ENCODE measurements at places on chromosomes 7 and 10.
A peak's percentile ranks its signal among the peaks of the same experiment; 100 is the strongest.

DNA sequence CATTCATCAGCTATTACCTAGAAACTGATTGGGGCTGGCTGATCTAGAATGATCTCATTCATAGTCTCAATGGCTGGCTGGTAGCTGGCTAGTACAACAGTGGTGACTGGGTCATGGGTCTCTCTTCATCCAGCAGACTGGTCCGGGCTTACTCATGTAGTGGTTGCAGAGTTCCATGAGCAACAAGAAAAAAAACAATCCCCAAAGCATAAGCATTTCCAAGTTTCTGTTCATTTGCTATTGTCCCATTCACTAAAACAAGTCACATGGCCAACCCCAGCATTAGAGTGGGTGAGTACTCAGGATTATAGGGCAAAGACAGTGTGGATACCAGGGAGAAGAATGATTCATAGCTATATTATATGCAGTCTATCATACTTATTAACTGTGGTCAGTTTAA, 85.2 kb upstream of the SEMA3C start:
- no peak for DNase-seq

DNA sequence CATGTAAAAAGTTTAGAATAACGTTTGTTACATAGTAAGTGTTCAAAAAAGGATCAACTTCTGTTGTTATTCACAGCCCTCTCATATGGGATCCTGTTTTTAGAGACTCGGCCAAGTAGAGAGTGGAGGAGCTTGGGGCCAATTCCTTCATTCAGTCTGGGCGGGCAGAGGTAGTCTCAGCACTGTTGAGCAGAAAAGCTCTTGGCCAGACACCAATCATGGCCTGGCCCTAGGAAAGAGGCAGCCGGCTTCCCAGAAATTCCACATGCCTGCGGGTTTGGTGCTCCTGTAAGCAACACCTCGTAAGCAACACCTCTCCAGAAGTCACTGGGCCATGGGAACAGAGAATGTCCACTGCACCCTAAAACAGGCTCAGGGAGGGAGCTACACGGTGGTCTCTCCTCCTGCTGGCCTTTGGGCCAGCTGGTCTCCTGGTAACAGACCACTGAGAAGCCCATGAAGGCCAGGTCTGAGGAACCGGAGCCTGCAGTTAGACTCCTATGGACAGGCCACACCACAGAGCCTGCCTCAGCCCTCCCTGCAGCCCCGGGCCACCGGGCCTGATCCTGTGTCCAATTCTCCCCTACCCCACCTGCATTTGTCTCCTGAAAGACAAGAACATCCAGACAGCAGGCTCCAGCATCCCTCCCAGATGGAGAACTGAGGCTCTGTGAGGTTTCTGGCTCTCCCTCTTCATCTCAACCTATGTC, 149.1 kb downstream of the GRID1 start:
- no peak for DNase-seq

DNA sequence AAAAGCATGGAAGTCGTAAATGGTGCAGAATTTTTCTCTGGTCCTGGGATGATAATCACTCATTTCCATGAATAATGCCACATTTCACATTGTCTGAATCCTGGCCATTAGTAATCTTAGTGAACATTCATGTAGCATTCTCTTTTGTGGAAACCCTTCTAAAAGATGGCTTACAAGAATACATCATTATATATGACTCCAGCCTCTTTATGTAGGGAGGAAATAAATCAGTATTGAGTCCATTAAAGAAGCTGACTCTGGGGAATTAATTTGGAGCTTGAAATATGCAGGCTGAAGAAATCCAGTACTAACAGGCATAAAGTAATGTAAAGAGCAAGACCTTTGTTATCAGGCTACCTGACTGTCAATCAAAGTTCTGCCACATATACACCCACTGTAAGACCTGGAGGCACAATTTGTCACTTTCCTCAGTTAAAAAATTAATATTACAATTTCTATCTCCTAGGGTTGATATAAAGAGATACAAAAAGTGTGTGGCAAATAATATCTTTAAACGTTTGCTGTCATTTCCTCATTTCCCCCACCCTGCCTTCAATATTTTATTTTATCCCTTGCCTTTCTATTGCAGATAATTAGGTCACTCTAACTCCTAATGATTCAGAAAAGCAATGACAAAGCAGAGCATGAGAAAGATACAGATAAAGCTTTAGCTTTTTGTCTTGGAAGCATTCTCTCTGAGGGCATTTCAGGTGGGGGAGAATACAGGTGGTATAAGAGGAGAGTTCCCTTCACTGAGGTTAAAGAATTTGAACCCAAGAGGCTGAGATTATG, 1122.0 kb upstream of the GHITM start:
- DNase-seq: no peak

GRCh38 chr10:130016993-130017630, 53.0 kb upstream of the EBF3 start:
- no peak for DNase-seq

DNA sequence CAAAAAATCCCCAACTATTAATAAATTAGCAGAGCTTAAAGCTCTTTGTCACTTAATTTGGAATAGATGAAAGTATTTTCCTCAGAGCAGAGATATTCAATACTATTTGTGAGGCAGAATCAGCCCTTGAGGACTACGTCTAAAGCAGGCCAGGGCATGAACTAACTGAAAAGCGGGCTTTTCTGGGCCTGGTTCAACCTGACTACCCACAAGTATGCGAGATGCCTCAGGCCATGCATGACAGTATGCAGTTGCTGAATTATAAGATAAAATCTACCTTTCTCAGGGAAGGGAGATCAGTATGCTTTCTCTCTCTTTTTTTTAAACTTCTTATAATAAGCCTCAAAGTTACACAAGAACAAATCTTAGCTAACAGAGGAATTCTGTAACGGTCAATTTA, 20.1 kb downstream of the TMEM168 start:
- no peak for DNase-seq

- DNase-seq: no peak
These were observed 28.1 kb downstream of the OTUD1 start for GRCh38 chr10:23467012-23467411.

GRCh38 chr10:127242914-127243313, 46.5 kb upstream of the INSYN2A start:
- no peak for DNase-seq

GRCh38 chr7:2068693-2069471, 163.9 kb downstream of the MAD1L1 start:
- no peak for DNase-seq

- no peak for DNase-seq
These were observed 26.5 kb upstream of the GPR141 start for GRCh38 chr7:37656913-37657530.

DNA sequence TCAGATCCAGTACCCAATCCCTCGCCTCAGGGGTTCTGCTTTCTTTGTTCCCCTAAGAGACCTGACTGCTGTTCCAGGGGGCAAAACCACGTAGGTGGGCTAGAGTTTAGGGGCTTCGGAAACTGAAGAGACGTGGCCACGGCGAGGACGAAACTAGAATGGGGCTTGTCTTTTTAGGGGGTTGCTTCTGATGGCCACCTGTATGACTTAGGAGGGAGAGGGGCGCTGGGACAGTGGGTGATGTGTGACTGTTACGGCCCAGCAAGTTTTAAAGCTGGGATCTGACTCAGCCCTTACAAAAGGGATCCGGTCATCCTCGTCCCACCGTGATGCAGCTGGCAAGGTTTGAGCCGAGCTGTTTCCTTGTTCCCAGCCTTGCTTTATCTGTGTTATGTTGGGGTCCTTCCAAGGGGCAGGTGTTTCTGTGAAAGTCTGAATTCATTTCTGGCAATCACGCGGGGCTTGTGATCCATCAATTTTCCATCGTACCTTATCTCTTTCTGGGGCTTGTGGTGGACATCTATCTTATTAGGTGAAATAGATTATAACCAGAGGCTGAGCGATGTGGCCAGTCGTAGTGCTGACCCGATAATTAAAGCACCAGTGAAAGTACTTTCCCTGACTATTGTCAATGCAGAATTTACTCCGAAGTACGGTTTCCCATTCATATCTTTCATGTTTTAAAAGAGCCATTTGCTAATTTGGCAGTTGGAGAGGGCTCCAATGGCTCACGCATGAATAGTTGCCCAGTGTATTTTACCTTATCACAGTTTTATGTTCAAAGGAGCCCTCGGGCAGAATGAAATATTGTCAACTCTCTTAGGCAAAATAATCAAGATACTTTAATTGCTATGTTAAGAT, 830 bp downstream of the MET start:
- DNase-seq: no peak

- no peak for DNase-seq
These were observed 56.2 kb downstream of the JMJD1C start for GRCh38 chr10:63409465-63410027.

DNA sequence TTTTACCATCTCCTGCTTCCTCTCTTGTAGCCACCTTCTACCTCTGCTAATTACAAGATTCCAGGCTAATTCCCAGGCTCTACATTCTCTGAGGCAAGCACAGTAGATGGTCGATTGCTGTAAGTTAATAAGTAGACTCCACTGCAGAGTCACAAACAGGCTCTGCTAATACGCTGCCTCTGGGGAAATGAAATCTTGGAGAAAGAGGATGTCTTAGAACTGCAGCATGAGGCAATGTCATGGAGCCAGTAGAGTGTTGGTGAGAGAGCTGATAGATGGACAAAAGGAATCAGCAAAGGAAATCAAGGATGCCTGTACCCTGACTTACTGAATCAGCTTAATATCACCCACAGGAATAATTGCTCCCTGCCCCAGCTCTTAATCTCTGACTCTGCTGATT, 1260.3 kb downstream of the XPNPEP1 start:
- no peak for DNase-seq

- DNase-seq: peak; percentile 80
These were observed 32.1 kb downstream of the JCAD start for GRCh38 chr10:30027057-30028005.

DNA sequence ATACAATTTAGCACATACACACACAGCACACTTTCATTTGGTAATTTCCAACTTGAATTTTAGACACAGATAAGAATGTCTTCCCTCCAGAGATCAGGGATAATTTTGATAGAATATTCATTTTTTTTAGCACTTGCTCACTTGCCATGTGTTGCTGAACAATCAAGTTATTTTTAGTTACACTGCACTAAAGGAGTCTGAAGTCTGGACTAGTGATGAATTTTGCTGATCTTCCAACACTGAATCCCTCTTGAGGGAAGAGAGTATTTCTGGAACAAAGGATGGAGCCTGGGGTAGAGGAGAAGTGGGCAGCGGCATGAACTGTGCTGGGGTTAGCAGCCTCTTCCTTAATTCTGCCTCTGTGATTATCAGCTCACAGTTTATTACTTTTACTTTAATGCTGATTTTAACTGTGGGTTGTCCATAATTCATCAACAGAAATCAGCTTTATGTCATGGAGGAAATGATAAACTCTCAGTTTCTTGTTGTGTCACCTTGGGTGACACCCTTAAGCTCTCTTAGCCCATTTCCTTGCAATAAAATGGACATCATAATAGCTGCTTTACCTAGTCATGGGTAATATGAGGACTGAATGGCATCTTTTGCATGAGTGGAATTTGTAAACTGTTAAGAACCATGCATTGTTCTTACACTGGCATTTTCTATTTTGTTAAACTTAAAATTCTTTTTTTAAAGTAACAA, 32.1 kb downstream of the SGPL1 start:
- DNase-seq: no peak

DNA sequence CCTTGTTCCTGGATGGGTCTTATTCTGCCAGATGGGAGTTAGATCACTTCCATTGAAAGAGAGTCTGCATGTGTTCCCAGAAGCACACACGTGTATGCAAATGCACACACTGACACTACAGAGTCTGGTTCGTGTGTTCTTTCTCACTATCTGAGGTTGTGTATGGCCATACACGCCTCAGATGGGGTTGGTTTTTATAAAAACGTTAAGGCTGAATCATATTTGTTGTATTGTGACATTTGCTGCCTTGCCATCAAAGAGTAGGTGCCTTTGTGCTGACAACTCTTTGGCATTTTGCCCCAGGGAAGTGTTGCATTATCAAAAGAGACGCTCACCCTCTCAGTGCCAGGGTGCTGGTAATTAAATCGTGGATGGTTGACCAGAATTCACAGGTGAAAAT, 37.7 kb upstream of the HDAC9 start:
- DNase-seq: no peak

- no peak for DNase-seq
These were observed 750.7 kb downstream of the NRG3 start for GRCh38 chr10:82625512-82626189.

DNA sequence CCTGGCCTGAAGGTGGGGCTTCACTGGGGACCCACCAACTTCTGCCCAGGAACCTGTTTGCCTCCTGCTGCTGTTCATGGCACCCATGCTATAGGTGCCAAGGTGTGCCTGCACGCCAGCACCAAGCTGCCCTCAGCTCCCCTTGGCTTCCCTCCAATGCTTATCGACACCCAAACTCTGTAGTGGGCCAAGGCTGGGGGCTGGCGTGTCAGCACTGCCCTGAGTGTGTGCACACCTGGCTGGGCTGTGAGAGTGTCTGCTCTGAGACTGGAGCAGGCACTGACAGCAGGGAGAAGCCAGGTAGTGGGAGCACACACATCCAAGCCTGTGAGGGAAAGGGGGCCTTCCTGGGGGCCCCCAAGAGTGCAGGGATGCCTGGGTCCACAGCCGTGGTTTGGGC, 43.1 kb upstream of the TUBB8 start:
- DNase-seq: no peak

DNA sequence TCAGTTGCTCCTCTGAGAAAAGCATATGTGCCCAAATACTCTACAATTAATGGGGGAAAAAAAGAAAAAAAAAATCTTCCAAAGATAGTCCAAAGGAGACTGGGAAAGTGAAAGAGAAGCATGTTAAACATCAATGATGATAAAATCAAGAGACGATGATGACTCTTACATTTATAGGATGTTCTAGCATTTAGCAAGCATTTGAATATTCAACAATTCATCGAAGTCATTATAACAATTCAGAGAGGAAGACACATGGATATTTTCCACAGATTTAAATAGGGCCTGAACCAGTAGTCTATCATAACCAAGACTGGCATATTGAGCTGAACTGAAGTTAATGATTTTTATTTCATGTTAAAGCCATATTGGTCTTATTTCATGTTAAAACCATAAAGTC, 528.4 kb downstream of the INHBA start:
- no peak for DNase-seq

DNA sequence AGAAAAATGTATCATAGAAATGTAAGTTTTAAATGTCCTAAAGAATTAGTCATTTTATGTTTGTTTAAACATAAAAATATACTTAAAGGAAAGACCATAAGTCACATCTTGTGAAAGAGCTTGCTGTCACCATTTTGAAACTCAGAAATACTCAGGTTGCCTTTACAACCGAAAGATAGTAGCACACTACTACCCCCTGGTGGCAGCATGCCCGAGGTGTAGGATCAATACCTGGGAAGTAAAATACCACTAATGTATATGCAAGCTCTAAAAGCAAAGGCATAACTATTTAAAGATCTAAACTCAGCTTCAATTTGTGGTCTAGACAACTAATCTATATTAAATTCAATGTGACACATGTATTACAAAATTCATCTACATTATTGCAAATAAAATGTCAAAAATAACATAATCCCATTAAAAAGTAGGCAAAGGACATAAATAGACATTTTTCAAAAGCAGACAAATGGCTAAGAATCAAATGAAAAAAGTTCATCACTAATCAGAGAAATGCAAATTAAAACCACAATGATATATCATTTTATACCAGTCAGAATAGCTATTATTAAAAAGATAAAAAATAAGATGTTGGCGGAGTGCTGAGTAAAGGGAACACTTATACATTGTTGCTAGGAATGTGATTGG, 47.7 kb upstream of the FGL2 start:
- peak; percentile 88 for DNase-seq

Data from CD4-positive, alpha-beta T cell (primary cell).